ENCODE measurements at places on chromosomes 6 and 20. TPM values are rescaled to one million over a fixed set of nuclear protein-coding genes. Genes with fewer than 3 reads are reported as not detected.

LY6G6C gene
- not detected for total RNA-seq

FGD2 gene
- total RNA-seq = 103 TPM

PPIL6 gene
- total RNA-seq = 10.6 TPM

PRICKLE4 gene
- total RNA-seq = 12.1 TPM

CTAGE9 gene
- total RNA-seq = not detected

EMILIN3 gene
- 0.15 TPM for total RNA-seq

ACTL10 gene
- 1.3 TPM for total RNA-seq

ADGRF5 gene
- 238 TPM for total RNA-seq

PHACTR1 gene
- total RNA-seq = 91.0 TPM

HLA-DOA gene
- total RNA-seq = 31.2 TPM

DYNLT2 gene
- total RNA-seq = 1.6 TPM

IL20RA gene
- 10.9 TPM for total RNA-seq

MEP1A gene
- 0.41 TPM for total RNA-seq

ITCH gene
- total RNA-seq = 57.5 TPM

PNRC1 gene
- total RNA-seq = 198 TPM

MOCS1 gene
- 22.9 TPM for total RNA-seq

SLC35B2 gene
- total RNA-seq = 23.8 TPM

ESR1 gene
- 3.7 TPM for total RNA-seq

RSPH9 gene
- 2.6 TPM for total RNA-seq

IDH3B gene
- 64.7 TPM for total RNA-seq

LST1 gene
- 127 TPM for total RNA-seq

OXT gene
- total RNA-seq = not detected

PRSS16 gene
- total RNA-seq = 13.4 TPM

VSX1 gene
- not detected for total RNA-seq

OR2J3 gene
- total RNA-seq = not detected

RFX6 gene
- not detected for total RNA-seq

TRIM15 gene
- not detected for total RNA-seq

DAAM2 gene
- 29.0 TPM for total RNA-seq

AMD1 gene
- total RNA-seq = 65.8 TPM

GGTLC1 gene
- 57.2 TPM for total RNA-seq

GRIK2 gene
- total RNA-seq = 0.62 TPM

ARMH2 gene
- 0.68 TPM for total RNA-seq

C6orf118 gene
- 6.5 TPM for total RNA-seq

SLC35F1 gene
- total RNA-seq = 0.30 TPM

CAPN11 gene
- total RNA-seq = 0.27 TPM

CCN5 gene
- total RNA-seq = 42.3 TPM

MUC22 gene
- not detected for total RNA-seq

TMEM74B gene
- 15.8 TPM for total RNA-seq

EPPIN gene
- total RNA-seq = 0.38 TPM
